Panc1 (cell line): ENCODE measurements at places on chromosomes 3 and 15.

GRCh38 chr3:55588146-55588765 is 101.2 kb upstream of the WNT5A start:
- DNase-seq: no peak

DNA sequence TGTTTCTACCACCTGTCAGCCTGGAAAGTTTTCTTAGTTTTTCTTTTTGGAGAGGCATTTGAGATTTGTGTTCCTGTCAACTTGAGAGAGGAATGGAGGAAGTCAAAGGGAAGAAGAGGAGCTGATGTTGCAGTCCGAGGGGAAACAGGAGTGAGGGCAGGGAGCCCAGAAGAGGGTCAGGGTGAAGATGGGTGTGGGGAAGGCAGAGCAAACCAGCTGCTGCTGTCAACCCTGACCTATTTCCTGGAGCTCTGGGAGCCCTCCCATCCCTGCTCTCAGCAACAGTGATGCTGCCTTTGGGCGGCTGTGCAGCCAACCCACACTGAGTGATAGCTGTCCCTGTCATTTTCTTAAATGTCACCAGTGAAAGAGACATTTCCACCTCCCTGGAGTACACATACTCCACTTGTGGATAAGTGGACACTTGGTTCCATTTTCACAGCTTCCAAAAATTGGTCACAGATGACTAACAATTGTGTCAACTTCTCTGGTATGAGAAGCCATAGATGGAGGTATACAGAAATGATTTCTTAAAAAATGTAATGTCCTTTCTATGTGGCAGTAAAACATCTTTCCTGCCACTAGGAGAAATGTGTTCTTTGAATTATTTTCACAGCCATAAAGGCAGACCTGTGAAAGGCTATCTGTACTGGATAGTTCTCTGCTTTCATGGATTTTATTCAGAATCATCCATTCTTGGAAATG is 556.3 kb upstream of the TBL1XR1 start:
- DNase-seq: no peak

DNA sequence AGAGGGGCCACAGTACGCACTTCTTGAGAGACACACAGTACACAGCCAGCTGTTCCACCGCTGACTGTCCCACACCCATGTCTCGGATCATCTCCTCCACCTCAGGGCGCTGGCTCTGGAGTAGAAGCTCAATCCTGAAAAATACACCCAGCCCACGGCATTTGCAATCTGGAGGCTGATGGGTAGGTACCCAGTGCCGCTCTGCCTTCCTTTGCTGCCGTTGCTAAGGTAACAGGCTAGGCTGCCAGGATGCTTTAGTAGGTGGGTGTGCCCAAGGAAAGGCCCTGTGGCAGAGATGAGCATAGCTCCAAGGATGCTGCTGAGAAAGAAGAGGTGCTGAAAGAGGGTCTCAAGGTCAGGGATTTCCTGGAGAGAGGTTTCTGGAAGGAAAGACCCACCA is 14.6 kb downstream of the TRAIP start:
- no peak for DNase-seq

DNA sequence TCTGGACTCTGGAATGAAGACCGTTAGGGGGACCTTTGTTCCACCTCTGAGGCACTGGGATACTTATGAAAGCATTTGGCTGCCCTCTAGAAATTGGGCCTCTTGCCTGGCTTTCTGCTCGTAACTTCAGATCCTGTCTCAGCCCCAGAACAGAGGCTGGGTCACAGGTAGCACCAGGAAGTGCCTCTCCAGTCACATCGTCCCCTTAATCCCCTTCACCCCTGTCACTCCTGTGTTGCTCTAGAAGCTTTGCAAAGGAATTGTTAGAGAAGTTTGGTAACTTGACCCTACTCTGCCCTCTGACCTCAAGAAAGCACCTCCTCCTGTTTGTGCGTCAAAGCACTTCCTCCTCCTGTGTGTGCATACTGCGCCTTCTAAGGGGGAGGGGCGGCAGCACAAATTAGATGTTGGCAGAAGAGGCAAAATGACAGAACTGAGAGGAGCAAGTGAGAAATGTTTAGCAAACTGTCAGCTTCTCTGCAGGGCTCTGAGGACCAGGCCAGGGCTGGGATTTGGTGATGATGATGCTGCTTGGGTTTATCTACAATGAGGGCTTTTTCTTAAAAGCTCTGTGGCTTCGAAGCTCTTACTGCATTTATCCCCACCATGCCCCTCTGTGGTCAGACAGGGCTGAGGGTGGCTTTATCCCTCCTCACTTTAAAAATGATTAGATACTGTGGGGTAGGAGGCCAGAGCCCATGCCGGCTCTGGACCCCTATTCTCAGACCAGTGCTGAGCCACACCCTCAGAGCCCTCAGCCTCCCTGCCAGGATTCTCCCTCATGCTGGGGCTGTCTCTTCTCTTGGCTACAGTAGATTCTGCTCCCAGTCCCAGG is 76.2 kb downstream of the LARS2 start:
- no peak for DNase-seq

GRCh38 chr3:46564190-46565021 is 1.7 kb downstream of the LRRC2 start:
- DNase-seq: no peak

DNA sequence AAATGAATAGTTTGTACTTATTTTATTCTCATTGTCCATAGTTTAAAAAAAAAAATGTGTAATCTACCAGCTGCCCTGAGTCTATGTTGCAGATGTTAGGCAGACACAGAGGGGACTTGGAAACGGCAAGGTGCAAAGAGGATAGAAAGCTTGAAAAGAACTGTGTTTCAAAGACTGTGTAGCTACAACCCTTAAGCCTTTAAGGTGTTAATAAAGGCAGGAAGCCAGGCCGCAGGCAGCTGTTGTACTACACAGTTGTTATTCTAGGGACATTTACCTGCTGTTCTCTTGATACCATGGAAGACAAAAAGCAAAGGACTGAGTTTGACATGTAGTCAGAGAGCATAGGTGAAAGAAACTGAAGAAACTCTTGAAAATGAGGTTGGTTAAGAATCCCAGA is 440.0 kb downstream of the TUSC7 start:
- no peak for DNase-seq

DNA sequence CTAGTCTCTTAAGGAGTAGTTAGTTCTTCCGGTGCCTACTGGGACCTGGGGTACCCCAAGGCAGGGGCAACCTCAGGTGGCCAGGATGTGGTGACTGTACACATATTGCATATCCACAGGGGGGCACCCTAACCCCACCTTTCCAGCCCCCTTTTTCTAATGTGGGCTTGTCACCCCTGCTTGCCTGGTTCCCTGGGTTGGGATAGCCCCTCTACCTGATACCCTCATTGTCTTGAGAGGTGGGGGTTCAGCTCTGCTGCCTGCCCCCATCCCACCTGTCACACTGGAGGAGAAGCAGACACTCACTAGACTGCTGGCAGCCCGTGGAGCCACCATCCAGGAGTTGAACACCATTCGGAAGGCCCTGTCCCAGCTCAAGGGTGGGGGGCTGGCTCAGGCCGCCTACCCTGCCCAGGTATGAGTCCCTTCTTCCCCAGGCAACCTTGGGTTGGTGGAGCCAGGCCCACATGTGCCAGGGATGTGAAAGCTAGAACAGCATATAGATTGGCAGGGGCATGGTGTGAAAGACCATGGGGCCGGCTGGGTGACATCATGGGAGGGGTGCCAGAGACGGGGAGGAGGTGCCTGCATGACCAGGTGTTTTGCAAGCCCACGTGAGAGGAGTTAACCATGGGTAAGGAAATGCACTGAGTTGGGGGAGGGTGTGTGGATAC is 4.0 kb downstream of the GLYCTK start:
- no peak for DNase-seq

DNA sequence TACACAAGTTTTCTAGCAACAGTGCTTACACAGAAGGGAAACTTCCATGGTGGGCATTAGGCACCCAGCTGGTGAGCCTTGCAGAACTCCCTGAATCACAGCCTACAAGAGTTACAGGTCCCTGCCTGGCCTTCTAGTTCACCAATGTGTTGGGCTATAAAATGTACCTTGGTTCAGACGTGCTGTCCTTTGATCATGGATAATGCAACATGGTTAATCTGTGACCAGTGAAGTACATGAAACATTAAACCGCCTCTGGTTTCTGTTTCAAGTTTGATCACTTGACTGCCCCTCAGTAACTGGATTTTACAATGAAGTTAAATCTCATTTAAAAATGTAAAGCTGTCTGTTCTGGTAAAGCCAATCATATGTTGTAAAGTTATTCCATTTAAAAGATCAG is 51.8 kb downstream of the FMN1 start:
- no peak for DNase-seq

- DNase-seq: no peak
Measured at GRCh38 chr3:7307410-7307809, 446.5 kb downstream of the GRM7 start.

DNA sequence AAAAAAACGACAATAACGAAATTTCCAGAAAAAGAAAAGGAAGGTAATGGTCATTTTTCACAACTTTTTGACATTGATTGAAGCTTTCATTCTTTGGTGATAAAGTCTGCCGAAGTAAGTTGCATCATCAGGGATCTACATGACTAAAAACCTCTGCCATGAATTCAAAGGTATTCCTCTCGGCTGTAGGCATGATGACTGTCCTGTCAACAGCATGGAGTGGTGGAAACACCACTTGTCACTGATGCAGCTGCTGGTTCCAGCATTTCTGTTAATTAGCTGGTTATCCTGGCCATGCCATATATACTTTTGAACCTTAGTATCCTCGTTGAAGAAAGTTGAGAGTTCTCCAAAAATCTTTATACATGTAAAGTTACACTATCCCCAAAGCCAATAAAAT is 859.0 kb upstream of the ARPP21 start:
- DNase-seq: no peak

DNA sequence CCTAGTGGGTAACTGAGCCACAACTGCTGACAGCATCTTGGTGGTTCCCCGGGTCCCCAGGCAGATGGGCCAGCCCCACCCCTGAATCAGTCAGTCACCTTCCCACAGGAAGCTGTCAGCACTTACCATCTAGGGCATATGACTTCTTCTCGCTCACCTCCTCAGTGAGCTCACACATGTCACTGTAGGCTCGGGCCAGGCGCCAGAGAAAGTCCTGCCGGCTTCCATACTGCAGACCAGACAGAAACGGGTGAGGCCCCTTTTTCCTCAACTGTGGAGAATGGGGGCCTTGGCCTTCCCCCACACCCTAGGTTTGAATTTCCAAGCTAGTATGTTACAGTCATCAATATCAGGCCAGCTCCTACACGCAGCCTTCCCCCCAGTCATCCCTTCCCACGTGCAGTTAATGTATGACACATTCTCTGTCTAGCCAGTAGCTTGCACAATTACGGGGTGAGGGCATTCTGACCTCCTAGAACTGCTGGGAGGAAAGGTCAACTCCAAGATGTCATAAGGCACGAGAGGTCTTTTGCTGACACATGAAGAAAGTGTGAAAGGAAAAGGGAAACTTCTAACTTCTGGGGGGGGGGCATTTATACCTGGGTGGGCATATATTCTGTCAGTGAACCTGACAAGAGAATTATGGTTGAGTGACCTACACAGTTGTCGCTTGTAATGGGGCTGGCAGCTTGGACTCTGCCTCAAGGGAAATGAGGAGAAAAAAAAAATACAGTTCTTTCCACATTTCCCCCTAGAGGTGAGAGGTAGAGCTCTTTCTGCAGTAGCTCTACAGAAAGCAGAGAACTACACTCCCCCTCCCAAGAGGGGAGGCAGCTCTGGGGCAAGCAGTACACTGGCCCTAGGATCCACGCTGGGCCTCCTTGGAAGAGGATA is 10.9 kb downstream of the RMDN3 start:
- DNase-seq: no peak

DNA sequence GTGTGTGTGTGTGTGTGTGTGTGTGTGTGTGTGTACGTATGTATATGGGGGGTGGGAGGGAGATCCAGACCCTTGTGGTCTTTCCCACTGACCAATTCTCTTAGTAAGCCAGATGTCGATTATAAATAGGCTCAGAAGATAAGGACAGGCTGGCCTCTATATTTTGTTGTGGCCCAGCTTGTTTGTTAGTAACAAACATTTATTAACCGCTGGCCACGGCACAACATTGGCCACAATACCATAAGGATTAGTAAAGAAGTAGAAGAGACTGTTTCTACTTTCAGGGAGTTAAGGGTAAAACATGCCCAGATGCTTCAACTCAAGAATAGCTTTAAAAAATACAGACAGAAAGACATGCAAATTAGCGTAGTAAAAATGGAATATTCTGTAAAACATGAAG is 58.1 kb downstream of the ABHD2 start:
- DNase-seq: no peak

GRCh38 chr3:188051801-188052168 is 102.2 kb upstream of the LPP start:
- DNase-seq: no peak

- DNase-seq: no peak
Measured at GRCh38 chr3:13077431-13078162, 4.4 kb upstream of the IQSEC1 start.

- no peak for DNase-seq
Measured at GRCh38 chr15:55740359-55740878, 2.5 kb downstream of the PRTG start.

DNA sequence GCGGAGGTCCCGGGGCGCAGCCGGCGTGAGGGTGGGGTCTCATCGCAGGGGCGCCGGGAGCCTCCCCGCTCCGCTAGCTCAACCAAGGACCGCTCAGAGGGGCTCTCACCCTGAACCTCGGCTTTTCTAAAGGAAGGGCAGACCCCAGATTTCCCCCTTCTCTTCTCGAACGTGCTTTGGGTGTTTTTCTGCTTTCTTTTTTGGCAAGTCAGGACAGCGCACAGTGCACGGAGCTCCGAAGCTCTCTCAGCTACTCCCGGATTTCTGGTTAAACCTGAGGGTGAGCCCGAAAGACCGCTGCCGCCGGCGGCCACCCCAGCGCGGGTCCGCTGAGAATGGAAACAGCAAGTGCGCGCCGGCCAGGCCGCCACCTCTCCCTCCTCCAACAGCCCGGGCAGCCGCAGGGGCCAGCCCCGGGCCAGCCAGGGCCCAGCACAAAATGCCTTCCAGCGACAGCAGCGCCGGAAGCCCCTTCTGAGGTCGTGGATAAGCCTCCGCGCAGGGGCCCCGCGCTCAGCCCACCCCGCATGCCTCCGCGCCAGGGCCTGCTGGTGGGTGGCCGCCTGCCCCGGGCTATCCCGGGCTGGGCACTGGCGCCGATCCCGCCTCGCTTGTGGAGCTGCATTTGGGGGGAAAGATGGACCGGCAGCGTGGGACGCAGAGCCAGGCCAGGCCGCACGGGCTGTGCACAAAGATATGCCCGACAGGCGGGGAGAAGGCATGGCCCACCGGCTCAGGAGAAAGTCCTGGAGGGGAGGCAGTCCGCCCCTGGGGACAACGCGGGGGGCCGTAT is 8.2 kb upstream of the OCA2 start:
- no peak for DNase-seq
